ENCODE measurements at places on chromosomes 2 and 18.

DNA sequence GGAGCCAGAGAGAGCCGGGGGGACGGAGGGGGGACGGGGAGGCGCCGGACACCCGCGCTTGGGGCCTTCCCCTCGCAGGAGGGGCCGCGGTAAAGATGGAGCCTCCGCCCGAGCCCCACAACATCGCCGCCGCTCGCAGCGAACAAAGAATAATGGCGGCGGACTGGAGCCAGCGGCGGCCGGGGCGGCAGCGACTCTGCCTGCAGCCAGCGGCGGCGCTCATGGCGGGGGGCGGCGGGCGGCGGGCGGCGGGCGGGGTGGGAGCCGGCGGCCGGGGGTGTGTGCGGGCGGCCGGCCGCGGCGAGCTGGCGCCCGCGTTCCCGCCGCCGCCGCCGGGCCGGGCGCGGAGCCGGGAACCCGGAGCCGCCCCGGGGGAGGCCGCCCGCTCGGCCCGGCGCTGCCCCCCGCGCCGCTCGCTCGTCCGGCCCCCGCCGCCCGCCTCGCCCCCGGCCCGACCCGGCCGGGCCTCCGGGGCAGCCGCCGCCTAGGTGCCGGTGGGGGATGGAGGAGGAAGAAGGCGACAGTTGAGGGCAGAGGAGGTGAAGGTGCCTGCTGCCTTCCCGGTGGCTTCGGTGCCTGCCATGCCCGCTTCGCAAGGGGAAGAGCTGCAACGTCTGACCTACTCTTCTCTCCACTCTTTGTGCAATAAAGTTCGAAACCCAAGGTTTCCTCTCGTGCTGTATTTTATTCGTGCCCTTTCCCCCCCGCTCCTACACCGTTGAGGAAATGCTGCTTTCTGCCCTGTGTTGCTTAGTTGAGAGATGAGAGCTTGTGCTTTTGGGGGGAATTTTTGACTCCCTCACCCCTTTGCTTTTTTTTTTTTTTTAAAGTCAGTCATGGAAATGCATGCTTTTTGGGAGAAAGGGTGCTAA lies 634 bp downstream of the CREB1 start:
- DNase-seq = peak; percentile 54

DNA sequence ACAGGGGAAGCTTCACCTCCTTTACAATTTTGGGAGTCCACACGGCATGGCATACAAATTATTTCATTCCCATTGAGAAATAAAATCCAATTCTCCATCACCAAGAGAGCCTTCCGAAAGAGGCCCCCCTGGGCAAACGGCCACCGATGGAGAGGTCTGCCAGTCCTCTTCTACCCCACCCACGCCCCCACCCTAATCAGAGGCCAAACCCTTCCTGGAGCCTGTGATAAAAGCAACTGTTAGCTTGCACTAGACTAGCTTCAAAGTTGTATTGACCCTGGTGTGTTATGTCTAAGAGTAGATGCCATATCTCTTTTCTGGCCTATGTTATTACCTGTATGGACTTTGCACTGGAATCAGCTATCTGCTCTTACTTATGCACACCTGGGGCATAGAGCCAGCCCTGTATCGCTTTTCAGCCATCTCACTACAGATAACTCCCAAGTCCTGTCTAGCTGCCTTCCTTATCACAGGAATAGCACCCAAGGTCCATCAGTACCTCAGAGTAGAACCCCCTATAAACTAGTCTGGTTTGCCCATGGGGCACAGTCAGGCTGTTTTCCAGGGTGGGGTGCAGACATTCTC lies 58.3 kb downstream of the BCL11A start:
- no peak for DNase-seq

DNA sequence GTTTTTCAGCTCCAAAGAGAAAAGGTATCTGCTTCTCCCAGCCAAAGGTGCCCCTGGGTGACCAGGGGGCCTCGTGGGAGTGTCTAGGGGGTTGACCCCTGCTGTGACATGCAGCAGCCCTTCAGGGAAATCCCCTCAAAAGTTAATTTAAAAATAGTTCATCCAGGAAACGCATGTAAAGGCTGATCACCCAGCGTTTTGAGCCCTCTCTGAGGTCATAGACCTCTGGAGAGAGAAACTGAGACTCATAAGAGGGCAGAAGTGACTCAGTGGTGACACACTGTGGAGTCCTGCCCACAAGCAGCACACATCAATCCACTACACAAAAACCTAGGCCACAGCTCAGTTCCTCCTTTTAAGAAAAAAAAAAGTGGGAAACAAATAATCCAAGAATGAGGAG lies 11.9 kb downstream of the GAL3ST2 start:
- no peak for DNase-seq

- no peak for DNase-seq
Observed at GRCh38 chr2:179565807-179566206, 295.6 kb downstream of the ZNF385B start.

DNA sequence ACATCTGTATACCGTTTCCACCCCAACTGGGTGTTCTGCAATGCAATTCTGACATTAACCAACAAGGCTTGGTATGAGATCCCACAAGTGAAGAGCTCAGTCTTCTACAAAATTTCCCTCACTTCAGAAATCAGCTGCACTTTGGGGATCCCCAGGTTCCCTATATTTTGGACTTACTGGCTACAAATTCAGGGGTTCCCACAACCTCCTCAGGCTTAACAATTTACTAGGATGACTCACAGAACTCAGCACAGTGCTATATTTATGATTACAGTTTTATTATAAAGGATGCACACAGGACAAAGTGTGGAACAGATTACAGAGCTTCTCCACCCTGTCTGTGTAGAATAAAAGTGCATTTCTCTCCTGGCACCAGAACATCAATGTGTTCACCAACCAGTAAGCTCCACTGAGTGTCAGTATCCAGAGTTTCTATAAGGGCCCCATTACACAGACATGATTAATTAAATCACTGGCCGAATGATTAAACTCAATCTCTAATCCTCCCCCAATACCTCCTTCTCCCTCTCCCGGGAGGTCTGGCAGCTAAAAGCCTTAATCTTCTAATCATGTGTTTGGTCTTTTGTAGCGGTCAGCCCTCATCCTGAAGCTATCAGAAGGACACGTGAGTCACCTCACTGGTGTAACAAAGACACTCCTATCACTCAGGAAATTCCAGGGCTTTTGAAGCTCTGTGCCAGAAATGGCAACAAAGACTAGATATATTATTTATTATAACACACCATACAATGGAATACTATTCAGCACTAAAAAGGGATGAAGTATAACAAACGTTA lies 84.6 kb downstream of the SLC66A3 start:
- DNase-seq = no peak

DNA sequence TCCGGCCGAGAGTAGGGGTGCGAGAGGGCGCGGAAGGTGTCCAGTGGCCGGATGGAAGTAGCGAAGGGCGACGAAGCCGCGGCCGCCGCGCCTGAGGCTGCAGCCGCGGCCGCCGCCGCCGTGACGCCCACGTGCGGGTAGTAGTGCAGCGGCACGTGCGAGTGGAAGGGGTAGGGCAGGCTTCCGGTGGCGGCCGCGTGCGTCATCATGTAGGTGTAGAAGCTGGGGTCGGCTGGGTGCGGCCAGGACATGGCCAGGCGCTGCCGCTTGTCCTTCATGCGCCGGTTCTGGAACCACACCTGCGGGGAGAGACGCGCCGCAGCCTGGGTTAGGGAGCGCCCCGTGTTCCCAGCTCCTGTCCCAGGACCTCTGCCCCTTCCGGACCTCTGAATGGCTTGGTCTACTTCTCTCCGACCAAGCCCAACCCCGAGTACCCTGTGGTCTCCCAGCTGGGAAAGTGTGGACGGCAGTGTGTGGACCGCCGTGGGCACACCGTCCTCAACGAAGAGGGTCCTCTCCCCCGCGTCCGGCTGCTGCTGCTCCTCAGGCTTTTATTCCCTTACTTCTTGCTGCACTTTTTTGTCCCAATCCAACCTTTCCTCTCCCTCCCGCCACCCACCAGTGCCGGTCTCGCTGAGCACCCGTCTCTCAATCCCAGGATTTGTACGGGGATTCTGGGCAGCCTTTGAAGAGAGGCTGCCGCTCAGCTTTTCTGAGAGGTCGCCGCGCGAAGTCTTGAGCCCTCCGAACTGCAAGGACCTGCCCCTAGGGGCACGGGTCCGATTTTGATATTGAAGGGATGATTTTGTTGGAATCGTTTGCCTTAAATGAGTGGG lies 3.0 kb downstream of the EVX2 start:
- DNase-seq = no peak

GRCh38 chr2:78779761-78780160 lies 245.7 kb upstream of the REG3G start:
- no peak for DNase-seq

DNA sequence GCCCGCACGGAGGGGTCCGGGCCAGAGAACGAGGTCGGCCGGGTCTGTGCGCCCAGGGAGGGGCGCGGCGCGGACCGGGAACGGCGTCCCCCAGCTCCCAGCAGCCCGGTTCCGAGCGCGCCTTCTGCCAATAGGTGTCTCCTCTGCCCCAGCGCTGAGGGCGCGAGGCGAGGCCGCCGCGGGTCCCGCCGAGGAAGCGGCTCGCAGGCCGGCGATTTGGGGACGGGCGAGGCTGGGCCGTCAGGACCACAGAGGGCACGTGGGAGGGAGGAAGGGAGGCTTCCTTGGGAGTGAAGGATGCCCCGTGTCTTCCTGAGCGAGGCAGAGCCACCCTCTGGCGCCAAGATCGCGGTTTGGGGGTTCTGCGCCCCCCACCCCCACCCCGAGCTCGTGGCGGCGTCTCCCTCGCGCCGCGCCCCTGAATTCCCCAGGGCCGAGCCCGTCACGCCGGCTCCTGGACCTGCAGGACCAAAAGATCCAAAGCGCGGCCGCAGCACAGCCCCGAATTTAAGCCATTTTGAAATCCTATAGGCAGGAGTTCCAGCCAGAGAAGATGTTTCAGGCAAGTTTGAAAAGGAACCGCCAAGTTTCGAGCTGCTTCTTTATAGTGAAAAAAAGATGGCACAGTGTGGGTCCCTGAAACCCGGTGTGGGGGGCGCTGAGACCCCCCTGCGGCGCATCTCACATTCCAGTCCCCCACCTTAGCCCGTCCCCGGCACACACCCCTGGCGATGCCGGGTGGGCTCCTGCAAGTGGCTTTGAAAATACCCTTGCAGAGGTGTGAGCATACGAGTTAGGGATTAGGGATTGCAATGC lies 909 bp downstream of the NFATC1 start:
- peak; percentile 63 for DNase-seq

DNA sequence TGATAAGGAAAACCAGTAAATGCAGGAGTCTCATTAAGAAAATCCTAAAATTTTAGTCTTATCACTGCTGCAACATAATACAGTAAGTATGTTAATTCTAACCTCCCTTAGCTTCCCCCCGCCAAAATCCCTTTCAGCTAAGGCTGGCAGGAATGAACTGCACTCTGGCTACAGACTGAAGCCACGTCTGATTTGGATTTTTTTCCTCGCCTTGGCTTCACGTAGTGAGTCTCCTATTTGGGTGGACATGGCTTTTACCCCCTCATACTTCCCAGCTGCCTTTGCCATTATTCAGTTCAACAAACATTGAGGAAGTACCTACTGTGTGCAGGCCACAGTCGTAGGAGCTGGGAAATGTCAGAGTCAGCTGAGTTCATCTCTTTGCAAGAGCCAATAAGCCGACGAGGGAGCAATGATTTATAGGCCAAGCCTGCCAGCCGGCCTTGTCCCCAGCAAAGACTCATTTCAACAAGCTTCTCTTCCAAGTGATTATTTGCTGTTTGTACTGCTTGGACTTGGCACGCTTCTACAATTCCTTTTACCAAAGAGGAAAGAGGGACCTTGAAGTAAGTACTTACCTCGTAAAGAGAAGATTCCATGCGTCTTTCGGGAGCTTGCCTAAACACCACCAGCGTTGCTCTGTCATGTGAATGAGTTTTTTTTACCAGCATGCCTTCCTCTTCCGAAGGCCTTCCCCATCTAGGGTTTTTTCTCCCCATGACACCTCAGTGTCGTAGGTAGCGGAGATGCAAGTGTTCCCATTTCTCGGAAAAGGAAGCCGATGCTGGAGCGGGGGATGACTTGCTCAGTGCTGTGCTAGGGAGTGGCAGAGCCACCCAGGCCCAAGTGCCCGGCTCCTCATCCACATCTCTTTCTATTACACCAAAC lies 138.6 kb downstream of the KLHL29 start:
- DNase-seq = peak; percentile 47

- DNase-seq = no peak
Observed at GRCh38 chr2:10773821-10774341, 38.7 kb downstream of the PDIA6 start.

DNA sequence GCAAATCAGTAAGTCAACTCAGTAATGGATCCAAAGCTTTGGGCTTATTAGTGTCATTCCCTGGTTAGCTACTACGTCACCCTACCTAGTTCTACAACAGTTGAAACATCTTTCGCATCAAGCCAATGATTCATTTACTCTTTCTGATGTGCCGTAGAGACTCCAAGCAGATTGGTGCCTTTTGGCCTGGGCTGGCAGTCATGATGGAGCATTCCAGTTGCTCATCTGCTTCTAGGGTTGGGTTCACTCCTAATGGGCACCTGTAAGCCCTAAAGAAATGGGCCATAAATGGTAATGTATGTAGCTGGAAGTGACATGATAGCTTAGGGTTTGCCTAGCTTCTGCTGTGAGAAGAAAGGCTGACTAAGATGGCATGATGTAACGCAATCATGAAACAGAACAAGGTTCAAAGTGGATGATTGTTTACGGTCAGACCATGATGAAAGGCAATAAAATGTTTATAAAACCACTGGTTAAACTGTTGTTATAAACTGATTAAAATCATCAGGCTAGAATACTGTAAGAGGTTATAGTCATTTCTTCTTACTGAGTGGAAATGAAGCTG lies 20.4 kb upstream of the CCL20 start:
- DNase-seq = no peak

GRCh38 chr18:35810520-35810919 lies 162.0 kb upstream of the RMP24 start:
- no peak for DNase-seq

DNA sequence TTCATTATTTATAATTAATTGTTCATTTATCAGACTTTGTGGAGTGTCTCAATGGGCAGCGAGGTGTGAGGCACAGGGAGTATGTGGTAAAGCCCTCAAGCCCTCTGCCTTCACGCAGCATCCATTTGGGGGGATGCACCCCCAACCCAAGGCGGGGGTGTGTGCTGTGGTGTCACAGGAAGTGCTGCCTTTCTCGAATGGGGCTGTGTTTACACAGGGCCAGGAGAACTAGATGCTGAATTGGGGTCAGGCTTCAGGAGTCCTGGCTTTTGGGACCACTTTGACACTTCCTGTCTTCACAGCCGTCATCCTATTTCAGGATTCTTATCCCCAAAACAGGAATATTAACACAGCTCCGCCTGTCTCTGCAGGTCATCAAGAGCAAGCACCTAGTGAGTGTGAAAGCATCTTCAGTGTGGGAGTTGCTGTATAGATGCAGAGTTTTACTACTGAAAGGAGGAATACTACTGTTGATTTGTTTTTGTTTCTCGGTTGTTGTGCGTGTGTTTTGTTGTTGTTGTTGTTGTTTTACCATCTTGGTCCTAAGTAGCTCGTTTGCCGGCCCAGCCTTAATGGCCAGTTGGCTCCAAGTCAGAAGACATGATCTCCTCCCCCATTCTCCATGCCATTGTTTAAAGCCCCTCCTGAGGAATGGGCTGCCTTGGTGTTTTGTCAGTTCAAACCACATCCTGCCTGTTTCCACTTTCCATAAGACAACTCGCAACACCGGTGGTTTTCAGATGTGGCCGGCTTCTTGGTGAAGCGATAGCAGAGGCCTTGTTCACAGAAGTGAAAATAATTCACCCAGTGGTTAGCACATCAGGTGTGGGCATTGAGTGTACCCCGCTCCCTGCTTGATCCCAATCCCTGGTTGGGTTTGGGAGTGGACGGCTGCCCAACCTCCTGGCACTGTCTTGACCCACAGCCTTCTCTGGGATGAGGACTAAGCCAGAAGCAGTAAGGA lies 221.3 kb downstream of the BCL2 start:
- DNase-seq = no peak

GRCh38 chr2:223868005-223868404 lies 30.6 kb upstream of the AP1S3 start:
- DNase-seq = no peak

All from thyroid gland (tissue), 4 donors.